ENCODE measurements at places on chromosomes 2 and 18. TPM values are rescaled to one million over a fixed set of nuclear protein-coding genes. Genes with fewer than 3 reads are reported as not detected.

Gene SH2D6
- total RNA-seq = not detected

Gene NEU2
- total RNA-seq = not detected

Gene SLC14A1
- not detected for total RNA-seq

- no peak for DNase-seq
Observed at GRCh38 chr2:53535234-53535840, 232.3 kb upstream of the CHAC2 start.

- no peak for DNase-seq
Observed at GRCh38 chr18:56910237-56910636, 236.7 kb upstream of the BOD1L2 start.

Data from uterus (tissue), 4 donors.